ELR (cell line): ENCODE measurements at places on chromosomes 5 and 9.

GRCh38 chr5:59437176-59437575 lies 456.4 kb downstream of the PDE4D start:
- no peak for DNase-seq

DNA sequence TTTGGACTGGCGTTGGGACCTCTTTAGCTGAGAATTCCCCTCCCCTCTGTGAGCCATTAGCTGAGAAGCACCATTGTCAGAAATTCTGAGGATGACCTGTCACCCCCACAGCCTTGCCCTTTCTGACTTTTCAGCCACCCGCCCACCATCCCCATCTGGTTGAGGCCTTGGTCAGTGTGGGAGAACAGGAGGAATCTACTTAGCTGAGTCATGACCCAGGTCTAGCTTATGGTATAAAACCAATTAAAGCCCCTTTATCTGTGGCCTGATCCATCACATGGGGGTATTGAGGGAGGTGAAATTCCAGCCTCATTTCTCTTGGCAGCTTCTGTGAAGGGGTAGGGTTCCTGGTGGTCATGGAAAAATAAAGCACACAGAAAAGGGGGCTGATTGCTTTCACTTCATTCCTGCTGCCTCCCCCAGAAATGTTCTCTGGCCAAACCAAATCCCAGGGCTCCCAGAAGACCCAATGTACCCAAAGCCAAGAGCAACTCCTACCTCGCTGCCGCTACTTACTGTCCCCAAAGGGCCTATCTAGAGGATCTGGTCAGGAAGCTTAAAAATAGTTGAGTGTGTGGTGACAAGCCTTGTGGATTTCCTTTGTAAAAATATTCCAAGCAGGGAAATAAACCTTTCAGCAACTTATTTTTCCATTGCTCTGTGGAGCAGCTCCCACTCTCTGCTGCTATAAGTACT lies 174.8 kb upstream of the TNC start:
- peak; percentile 31 for DNase-seq

DNA sequence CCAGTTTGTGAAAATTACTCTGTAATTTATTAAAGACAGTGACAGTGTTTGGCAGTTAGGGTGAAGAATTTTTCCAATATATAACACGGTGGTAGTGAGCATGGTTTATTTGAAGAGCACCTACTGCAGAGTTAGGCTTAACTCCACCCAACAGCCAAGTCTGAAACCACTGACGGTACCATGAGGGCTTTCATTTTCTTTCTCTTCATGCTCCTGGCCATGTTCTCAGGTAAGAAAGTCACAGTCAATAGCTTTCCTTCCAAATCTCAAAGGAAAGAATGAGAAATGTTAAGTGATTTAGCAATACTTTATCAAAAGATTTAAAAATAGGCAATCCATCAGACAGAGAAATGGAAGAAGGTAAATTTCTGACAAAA lies at the start of gene MARCOL:
TSS of gene MARCOL (plus strand) at position 108 of the 377 bp plus-strand sequence. CDS start at position 181, 73 bp downstream.
- DNase-seq: no peak

DNA sequence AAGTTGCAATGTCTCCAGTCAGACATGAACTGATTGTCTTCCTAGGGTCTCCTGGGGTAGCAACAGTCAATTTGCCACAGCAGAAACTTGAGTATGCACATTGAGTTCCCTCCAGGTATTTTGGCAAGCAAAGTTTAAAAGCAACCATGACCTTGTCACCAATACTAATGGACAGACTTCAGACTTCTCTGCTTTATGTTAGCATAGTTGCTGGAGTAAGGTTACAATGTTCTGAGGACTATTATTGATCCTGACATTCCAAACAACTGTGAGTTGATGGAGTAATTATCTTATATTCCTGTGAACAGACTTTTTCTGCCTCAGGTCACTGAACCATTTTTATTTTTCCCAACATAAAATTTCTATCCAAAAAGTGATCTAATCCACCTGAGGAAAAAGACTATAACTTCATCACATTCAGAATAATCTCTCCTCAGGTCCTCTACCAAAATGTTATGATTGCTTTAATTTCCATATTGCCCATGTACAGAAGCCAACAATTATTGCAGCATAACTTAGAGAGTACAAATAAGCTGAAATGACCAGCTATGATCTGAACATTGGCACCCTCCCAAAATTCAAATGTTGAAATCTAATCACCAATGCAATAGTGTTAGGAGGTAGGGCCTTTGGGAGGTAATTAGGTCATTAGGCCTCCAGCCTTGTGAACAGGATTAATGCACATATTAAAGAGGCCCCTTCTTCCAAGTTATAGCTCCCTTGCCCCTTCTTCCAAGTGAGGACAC lies 228.3 kb downstream of the PDE4D start:
- DNase-seq: no peak

GRCh38 chr5:43255704-43256103 lies 57.5 kb downstream of the HMGCS1 start:
- DNase-seq: no peak

DNA sequence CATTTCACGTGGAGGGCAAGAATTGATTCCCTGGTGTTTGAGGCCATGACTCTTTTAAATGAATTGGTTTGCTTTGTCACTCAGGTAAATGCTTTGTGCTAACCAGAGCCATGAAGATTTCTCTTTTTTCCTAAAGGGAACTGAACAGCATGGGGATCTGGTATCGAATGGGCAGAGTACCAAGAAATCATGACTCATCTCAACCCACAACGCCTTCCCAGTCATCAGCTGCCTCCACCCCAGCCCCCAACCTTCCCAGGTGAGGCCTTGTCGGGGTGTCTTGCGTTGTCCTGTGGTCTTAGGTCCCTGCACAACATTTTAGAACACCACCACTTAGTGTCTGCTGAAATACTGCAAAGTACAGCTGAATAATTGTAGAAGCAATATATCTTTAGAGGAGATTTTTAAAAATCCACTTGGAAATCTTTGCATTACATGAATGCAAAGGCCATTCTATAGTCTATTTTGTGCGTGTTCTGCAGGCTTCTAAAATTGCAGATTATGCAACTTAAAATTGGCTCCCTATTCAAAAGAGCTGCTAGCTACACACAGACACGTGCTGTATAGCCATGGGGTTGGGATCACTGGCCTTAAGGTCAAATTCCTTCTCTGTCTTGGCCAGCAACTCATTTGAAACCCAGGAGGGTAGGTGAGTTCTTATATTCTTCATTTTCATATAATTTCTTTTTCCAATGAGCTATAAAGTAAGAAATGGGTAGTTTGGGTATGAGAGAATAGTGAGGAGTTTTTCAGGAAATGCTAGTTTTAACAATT lies 69.0 kb downstream of the MVB12B start:
- DNase-seq: peak; percentile 73

DNA sequence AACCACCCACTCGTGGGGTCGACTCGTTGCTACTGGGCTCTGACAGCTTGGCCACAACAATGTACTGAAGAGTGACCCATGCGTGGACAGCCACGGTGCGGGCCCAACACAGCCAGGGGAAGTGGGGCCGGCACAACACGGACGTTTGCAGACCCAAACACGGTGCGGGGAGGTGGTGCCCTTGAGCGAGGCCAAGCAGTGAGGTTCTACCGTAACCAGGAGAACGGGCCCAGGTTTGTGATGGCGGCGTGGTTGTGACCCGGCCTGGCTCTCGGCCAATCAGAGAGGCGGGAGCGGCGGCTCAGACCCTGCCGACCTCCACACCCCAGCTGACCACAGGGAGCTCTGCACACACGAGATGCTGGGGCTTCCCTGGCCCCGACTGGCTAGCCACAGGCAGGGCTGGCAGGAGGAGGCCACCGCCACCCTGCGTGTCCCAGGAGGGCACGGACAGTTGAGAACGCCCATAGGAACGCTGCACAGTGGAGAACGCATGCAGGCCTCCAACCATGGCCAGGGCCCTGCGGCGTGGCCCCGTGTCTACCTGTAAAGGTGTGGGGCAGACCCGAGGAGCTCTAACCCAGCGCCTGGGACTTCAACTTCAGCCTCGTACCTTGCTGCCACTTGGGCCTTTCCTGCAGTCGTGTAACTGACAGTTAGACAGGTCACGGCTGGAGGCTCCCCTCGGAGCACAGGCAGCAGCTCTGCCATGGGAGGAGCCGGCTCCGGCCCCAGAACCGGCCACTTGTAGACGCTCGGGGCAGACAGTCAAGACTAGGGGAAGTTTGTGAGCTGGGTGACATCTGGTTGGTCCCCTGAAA lies 13.7 kb downstream of the BRD3 start:
- no peak for DNase-seq

- peak; percentile 79 for DNase-seq
These were observed 54.1 kb downstream of the GARNL3 start for GRCh38 chr9:127318651-127319167.

GRCh38 chr9:126556560-126557250 lies 57.0 kb upstream of the LMX1B start:
- DNase-seq: no peak

DNA sequence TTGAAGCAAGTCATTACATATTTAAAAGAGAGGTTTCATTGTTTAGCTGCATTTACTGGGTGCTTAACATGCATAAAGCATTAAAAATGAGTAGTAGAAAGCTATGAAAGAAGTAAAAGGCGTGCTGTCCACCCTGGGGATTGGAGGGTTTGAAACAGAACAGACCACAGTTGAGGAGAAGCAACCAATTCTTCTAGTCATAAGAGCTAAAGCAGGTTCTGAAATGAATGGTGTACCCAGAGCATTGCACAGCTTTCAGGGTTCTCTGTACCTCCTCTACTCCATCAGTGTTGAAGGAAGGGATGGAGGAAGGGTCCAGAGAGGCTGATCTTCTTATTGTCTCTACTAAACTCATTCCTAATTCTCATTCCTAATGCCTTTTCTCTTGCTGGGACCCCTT lies 68.9 kb downstream of the SH3RF2 start:
- DNase-seq: no peak

- peak; percentile 36 for DNase-seq
These were observed 30.9 kb downstream of the CEMIP2 start for GRCh38 chr9:71737455-71737854.

DNA sequence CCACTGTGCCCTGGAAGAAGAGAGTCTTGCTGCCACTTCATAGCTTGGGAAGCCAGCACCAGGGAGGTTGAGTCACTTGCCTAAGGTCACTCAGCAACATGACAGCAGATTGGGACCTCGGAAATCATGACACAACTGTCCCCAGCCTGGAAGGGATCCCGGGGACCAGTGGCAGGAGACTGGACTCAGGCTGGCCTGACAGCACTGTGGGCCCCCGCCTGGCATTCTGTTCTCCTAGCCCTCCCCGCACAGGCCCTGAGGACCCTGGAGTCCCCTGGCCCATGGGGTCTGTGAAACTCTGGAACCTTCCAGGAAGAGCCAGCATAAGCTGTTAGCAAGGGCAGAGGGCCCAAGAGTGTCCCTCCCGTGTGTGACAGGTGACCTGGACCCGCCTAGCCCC lies 64.9 kb downstream of the COL5A1 start:
- DNase-seq: no peak

DNA sequence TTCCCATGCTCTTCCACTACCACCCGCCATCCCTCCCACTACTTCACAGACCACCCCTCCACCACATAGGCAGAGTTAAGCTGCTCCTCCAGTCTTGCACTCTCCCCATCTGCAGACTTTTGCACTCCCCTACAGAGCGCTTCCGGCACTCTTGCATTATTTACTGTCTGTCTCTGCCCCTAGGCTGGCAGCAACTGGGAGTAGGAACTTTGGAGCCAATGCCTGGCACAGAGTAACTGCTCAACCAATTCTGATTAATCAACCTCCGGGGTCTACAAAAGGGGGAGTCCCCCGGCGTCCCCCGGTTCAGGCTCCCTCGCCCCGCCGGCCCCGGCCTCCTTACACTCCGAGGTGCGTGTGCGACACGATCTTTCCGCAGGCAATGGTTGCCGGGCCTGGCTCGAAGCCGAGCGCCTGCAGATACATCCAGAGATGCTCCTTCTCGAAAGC lies 498 bp downstream of the HAUS6 start:
- peak; percentile 63 for DNase-seq

- DNase-seq: no peak
These were observed 36.5 kb upstream of the SAP30L start for GRCh38 chr5:154409230-154409840.

DNA sequence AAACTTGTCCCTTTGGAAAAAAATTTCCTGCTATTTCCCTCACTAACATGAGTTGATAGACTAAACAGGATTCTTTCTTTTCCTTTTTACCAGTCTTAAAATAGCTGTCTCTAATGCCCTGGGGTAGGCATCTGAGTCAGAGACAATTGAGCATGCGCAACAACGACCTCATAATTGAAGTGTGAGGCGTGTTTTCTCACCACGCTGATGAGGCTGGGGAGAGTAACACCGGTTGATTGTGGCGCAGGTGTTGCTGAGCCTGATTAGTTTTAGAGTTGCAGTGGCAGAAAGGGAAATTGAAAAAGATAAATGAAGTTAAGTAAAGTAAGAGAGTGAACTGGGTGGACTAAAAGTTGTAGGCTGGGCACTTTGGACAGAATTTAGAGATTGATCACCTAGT lies 213.7 kb downstream of the TLR4 start:
- DNase-seq: no peak

DNA sequence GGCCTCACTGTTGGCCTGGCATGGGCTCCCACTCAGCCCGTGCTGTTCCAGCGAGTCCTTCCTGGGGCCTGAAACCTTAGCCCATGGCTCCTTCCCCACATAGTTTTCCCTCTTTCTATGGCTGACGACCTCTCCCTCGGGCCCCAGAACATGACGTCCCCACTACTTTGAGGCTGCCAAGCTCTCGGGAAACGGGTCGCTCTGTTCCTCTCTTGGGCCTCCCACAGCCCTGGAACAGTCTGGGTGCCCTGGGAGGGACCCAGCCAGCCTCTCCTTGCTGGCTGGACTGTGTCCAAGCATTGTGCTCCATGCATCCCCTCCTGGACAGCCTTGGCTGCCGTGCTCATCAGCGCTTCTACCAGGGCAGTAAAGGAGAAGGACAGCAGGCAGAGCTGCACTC lies 118.3 kb downstream of the SYK start:
- DNase-seq: no peak

DNA sequence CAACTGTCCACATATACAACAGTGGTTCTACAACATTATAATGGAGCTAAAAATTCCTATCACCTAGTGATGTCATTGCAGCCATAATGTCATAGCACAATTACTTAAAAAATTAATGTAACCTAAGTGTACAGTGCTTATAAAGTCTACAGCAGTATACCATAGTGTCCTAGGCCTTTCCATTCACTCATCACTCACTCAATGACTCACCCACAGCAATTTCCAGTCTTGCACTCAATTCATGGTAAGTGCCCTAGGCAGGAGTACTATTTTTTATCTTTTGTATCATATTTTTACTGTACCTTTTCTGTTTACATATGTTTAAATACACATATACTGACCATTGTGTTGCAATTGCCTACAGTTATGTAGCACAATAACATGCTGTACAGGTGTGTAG lies 9.6 kb upstream of the PUM3 start:
- DNase-seq: peak; percentile 25

DNA sequence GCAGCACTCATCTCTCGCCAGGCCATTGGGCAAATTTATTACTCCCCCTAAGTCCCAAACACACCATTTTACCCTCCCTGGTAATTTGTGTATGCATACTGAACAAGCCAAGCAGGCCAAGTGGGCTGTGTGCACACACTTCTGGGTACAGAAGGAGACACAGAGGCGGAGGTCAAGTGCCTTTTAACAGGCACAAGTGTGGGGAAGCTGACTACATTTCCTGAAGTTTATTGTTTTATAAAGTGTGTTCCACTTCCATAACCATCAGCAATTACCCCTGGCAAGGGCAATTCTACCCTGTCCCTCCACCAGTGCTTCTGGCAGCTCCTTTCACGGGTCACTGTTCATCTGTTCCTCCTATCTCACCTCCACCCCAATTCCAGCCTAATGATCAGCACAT lies 93.9 kb downstream of the SETX start:
- no peak for DNase-seq

- no peak for DNase-seq
These were observed 21.1 kb upstream of the ZBTB34 start for GRCh38 chr9:126839301-126839700.
